ENCODE measurements at places on chromosomes 13 and 19. TPM values are rescaled to one million over a fixed set of nuclear protein-coding genes. Genes with fewer than 3 reads are reported as not detected.

DNA sequence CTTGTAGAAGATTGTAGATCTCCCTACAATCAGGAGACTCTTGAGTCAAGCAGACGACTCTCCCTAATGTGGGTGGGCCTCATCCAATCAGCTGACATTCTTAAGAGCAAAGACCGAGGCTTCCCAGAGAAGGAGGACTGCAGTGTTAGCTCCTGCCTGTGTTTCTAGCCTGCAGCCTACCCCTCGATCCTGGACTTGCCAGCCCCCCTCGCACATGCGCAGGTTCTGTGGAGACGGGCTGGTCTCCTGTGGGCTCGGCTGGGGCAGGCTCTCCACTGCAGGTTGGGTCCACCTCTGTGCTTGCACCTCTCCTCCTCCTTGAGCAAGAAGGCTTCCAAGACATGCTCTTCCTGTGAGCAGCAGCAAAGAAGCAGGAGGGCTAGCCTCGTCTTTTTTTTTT is 185.2 kb upstream of the SOX1 start:
- no peaks in the 10 kb centered on the region for H3K27me3 ChIP-seq
- no peak overlapping the region for H3K4me3 ChIP-seq
- H3K36me3 ChIP-seq = no peaks in the 10 kb centered on the region
- no peak overlapping the region for H3K27ac ChIP-seq
- no peak for DNase-seq

GRCh38 chr13:110681868-110682550 is 23.9 kb downstream of the CARS2 start:
- H3K4me1 ChIP-seq = no peaks in the 10 kb centered on the region
- H3K27me3 ChIP-seq = no peaks in the 10 kb centered on the region
- H3K27ac ChIP-seq = no peak overlapping the region
- H3K4me3 ChIP-seq = no peak overlapping the region
- H3K36me3 ChIP-seq = peaks cover 30% of the 10 kb centered on the region

DNA sequence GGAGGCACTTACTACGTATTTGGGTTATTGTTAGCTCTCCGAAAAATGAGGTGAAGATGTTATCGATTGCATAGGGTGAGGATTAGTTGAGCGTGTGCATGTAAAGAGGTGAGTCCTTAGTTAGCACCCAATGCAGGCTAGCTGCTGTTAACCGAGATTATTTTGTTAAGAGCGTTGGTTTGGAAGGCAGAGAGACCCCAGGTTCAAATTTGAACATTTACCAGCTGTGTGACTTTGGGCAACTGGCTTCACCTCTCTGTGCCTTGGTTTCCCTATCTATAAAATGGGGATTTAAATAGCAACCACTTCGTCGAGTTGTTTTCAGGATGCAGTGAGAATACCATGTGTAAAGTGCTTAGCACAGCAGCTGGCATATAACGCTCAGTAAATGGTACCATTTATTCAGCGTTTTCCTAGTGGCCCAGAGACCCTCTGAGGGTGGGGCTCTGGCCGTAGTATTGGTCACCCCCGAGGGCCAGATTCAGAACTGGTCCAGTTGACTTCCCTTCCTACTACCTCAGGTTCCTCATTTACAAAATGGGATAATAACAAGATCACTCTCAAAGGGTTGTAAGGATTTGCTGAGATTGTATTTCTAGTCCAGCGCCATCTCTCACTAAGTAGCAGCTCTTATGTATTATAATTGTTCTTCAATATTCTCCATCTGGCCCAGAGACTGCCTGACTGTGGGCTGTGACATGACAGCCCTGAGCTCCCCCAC is 887 bp downstream of the SIPA1L3 start:
- peaks cover 22% of the 10 kb centered on the region for H3K4me1 ChIP-seq
- DNase-seq = no peak
- peak overlapping the region; percentile 96 for H3K4me3 ChIP-seq
- peak overlapping the region; percentile 71 for H3K27ac ChIP-seq

GRCh38 chr13:44918326-44919103 is 70.8 kb downstream of the NUFIP1 start:
- DNase-seq = peak; percentile 89
- H3K4me3 ChIP-seq = peak overlapping the region; percentile 85
- no peaks in the 10 kb centered on the region for H3K36me3 ChIP-seq
- H3K27ac ChIP-seq = peak overlapping the region; percentile 72
- H3K4me1 ChIP-seq = peaks cover 10% of the 10 kb centered on the region

Gene FBXO27
- total RNA-seq = 0.64 TPM

Gene FCER2
- not detected for total RNA-seq

Measured in CD4-positive, alpha-beta memory T cell (primary cell).